Stimulated activated naive CD4-positive, alpha-beta T cell treated with Interleukin-2 at 50 U/mL for 16 hours (primary cell): ENCODE measurements at places on chromosomes 4 and X.

GRCh38 chrX:102599951-102600579 is 750 bp downstream of the ARMCX5 start:
- DNase-seq, result no peak

DNA sequence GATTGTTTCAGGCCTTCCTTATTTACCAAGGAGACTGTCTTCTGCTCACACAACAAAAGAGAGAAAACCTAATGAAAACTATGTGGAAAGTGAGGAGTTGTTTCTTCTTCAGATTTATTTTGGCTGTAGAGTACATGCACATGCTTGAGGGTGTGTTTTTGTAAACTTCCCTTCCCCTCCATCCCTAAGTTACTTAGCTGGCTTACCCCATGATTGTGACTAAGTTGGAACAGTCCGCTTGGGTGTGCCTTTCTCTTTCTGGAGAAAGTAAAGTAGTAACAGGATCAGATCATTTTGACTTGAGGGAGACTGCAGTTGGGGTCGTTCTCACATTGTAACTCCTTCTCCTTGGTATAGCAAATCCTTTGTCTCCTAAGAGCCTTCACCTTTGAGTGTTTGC is 155.9 kb downstream of the RTL9 start:
- no peak for DNase-seq

- no peak for DNase-seq
Measured at GRCh38 chr4:26077756-26078155, 163.7 kb downstream of the SMIM20 start.

GRCh38 chrX:34377645-34378044 is 245.5 kb upstream of the FAM47A start:
- no peak for DNase-seq

GRCh38 chr4:43766648-43767047 is 682.0 kb downstream of the KCTD8 start:
- DNase-seq, result no peak

DNA sequence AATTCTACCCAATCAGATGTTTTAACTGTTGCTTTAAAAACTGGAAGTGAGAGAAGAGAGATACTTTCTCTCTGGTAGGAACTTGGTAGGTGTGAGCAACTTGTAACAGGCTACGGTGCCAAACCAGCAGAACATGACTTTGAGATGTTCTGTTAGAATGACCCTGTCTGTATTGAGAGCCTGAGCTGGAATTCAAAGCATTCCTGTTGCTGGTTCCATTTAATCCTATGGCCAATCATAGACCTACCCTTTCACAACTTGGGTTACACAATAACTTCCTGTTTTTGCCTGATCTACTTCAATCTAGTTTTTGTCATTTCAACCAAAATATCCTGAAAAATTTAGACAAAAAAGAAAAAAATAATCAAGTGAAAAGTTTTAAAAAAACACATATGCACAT is 1.7 kb upstream of the PRRG1 start:
- no peak for DNase-seq

DNA sequence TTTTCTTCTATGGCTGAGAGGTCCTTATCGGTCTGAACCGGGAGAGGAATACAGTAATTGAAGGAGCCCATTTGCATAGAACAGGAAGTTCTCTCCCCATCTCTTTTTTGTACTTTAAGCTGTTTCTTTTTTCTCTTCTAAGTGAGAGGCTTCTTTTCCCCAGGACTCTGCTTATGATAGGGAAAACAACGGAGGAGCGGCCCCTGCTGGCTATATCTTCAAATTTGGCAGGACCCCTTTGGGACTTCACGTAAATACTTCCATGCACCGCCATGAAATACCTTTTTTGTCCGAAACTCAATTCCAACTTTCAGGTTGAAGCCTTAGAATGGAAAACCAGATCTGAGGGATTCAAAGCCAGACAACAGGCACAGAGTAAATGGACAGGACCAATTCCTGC is 1153.0 kb upstream of the INTU start:
- no peak for DNase-seq

DNA sequence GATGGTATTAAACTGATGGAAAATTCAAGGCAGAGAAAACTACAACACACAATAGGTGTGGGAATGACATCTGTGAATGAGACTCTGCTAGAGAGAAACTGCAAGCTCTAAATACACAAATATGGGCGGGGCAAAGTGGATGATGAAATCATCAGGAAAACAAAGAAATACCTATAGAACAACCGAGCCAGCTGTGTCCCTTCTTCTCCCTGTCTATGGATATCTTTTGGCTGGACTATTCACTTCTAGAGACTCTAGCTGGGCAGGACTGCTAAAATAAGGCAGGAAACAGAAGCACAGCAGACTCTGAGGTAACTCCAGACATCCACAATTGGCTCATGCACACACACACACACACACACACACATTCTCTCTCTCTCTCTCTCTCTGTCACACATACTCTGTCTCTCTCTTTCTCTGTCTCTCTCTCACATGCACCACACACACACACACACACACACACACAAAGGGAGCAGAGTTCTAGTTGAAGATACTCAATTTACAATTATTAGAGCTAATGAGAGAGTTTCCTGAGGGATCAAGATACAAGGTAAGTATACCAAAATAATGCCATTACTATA is 27.2 kb upstream of the EDNRA start:
- DNase-seq, result no peak

DNA sequence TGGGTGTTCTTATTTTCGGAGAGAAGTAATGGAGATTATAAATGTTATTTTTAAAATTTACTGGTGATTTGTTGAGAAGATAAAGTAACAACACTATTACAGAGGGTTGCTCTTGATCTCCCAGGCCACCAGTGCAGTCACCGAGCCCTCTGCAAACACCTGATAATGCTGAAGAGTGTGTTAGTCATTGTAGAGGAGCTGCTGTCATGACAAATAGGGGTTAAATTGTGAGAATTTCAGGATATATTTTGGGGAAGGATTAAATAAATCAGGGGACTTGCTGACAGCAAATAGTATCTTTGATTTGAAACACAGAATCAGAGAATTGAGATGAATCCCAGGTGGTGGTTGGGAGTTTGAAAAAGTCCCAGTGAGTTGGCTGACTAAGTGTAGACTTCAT is 16.7 kb upstream of the HAND2 start:
- DNase-seq, result no peak

GRCh38 chr4:22877486-22878052 is 184.8 kb downstream of the GBA3 start:
- DNase-seq, result no peak

DNA sequence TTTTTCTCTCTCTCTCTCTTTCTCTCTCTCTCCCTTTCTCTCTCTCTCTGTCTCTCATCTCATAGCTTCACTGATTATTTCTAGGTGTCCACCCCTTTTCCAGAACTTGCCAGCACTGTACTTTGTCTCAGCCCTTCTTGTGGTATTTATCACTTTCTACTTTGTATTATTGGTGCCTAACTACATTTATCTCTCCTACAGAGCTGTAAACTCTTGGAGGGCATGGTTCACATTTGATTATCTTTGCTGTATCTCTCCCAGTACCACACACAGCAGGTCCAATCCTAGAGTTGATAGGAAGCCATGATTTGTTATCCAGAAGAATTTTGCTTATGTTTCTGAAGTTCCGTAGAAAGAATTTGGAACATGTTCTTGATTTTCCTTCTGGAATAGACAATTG is 5.2 kb upstream of the PRKG2 start:
- DNase-seq, result no peak

- DNase-seq, result no peak
Measured at GRCh38 chr4:184016759-184017668, 111.9 kb downstream of the STOX2 start.

DNA sequence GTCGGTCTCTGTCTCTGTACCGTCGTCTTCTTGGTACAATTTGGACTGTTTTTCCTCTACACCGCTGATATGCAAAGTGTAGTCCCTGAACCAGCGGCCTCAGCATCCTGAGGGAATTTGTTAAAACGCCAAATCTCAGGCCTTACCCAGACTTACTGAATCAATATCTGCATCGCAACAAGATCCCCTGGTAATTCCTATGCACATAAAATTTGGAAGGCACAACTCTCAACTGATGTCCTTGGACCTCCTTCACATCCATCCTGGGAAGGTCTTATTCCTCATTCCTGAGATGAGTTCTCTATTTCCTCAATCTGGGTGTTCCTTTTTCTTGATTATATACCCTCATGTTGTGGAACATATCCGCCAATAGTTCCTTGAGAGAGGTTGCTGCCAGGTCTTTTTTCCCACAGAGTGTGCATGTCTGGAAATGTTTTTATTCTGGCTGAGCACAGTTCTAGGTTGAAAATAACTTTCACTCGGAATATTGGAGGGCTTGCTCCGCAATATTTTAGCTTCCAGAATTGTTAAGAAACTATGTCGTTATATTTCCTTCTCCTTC is 738 bp upstream of the HPF1 start:
- no peak for DNase-seq

- no peak for DNase-seq
Measured at GRCh38 chr4:154467886-154468285, 23.7 kb downstream of the DCHS2 start.

GRCh38 chr4:108126806-108127205 is 41.9 kb downstream of the LEF1 start:
- DNase-seq, result no peak

DNA sequence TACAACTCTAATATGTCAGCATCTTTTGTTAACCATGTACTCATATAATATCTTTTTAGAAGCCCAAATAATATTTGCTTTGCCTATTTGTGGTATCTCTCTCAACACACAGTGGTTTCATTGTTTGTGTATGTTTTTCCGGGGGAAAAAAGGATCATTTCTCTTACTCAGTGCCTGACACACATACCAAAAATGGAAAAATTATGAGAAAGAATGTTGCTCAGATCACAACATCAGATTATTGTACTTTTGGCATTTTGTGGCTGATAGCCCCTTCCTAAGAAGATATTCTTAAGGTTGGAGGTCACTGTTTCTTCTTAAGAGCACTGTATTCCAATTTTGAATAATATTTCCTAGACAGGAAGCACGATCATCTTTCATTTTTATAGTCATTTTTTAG is 93.6 kb downstream of the PDLIM5 start:
- DNase-seq, result no peak

DNA sequence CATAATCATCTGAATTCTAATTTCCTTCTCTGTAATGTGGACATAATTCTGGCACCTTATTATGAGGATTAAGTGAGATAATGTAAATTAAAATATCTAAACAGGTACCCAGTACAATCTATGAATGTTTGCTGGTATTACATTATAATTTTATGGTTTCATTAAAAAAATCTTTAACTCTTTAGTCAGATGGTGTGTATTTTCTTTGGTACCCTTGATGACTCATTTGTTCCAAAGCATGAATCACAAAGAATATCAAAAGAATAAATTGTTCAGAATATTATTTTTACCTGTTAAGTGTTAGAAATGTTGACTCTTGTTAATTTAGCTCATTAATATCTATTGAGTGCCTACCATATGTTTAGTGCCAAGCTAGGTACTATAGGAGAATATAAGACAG is 74.3 kb downstream of the SNX25 start:
- DNase-seq, result no peak

- no peak for DNase-seq
Measured at GRCh38 chr4:165248102-165248501, 40.7 kb downstream of the KLHL2 start.

GRCh38 chrX:107674480-107675364 is 46.4 kb downstream of the PRPS1 start:
- peak; percentile 18 for DNase-seq

- DNase-seq, result no peak
Measured at GRCh38 chrX:139020801-139021200, 309.3 kb upstream of the FGF13 start.

DNA sequence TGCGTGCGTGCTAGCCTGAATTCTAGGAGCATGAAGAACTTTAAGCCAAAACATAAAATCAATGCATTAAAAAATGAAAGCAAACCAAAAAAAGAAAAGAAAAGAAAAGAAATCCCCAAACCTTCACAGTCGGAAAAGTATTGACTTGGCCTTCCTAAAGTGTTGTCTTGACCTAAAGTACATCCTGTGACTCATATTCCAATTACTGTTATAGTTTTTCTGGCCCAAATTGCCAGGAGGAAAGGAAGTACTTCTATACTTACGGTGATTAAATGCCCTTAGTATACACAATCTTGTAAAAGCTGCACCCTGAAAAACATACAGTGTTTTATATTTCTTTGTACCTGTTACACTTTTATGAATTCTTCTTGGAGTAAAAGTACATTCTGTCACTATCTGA is 512.8 kb downstream of the ANKRD50 start:
- no peak for DNase-seq

- DNase-seq, result no peak
Measured at GRCh38 chr4:8725071-8725841, 132.7 kb downstream of the CPZ start.

DNA sequence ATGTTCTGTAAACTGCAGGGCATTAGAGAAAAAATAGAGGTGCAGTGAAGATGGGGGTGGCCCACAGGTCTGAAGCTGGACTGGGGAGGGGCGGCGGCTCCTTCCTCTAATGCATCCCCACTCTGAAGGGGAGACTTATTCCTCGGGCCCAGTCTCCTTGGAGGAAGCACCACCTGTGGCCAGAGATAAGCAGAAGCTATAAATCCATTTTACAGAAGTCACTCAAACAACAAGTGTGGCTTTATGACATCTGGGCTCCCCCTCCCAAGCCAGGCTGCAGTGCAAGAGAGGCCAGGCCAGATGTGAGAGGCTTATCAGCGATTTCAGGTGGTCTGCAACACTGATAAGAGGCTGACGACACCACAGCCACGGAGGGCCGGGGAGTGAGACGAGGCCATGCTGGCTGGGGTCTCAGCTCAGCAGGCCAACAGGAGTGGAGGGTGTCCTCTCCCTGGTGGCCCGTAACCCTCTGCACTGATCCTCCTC is 15.8 kb downstream of the CYTL1 start:
- no peak for DNase-seq

DNA sequence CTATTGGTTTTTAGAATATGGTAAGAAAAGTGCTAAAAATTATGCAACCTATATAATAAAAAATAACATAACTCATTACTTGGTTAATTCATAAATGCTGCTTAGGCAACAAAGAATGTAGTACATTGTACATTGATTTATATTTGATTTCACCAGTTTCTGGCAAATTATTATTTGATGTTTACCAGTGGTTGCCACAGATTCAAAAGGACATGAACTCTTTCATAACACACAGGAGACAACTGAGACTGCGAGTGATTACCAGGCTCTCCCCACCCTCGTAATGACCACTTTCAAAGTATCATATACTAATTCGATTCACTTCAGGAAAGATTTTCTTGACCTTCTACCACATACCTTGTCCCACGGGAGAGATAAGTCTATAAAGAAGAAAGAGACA is 158.5 kb downstream of the NR3C2 start:
- DNase-seq, result no peak

DNA sequence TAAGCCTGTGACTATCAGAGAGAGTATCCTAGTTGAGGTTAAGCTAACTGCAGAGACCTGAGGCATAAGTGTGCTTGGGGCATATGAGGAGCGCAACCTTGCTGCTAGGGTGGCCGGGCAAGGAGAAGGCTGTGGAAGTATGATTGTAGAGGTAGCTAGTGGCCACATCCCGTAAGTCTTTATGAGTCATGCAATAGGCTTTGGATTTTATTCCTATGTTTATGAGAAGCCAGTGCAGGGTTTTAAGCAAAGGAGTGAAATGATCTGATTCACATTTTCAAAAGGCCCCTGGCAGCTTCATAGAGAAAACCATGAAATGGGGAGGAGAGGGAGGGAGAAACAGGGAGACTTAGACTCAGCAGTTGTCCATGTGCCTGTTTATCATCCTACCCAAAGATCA is 92.1 kb upstream of the WDFY3 start:
- DNase-seq, result no peak

GRCh38 chrX:40314070-40314469 is 216.3 kb upstream of the BCOR start:
- no peak for DNase-seq

- no peak for DNase-seq
Measured at GRCh38 chr4:41077628-41078027, 136.7 kb downstream of the APBB2 start.

GRCh38 chr4:173735049-173735448 is 205.0 kb upstream of the HAND2 start:
- DNase-seq, result no peak
